ENCODE measurements at places on chromosomes 5 and 9. TPM values are rescaled to one million over a fixed set of nuclear protein-coding genes. Genes with fewer than 3 reads are reported as not detected.

PRPF4 gene
- total RNA-seq: 51.8 TPM

MARCHF6 gene
- total RNA-seq: 28.3 TPM

GLT6D1 gene
- not detected for total RNA-seq

CCDC180 gene
- total RNA-seq: 2.4 TPM

NME5 gene
- total RNA-seq: not detected

IL7R gene
- total RNA-seq: not detected

NUDT12 gene
- 15.1 TPM for total RNA-seq

SHISAL2B gene
- 5.1 TPM for total RNA-seq

PCDHAC1 gene
- 9.5 TPM for total RNA-seq

PLAC8L1 gene
- total RNA-seq: not detected

HDAC3 gene
- 105 TPM for total RNA-seq

ZNF354B gene
- total RNA-seq: 10.4 TPM

KIAA0825 gene
- 1.8 TPM for total RNA-seq

SLC22A4 gene
- total RNA-seq: not detected

PCDHGB5 gene
- not detected for total RNA-seq

CCDC112 gene
- total RNA-seq: 9.0 TPM

CSF2 gene
- total RNA-seq: not detected

DNAJB5 gene
- 24.2 TPM for total RNA-seq

GFI1B gene
- total RNA-seq: not detected

BRD3OS gene
- 32.9 TPM for total RNA-seq

GNA14 gene
- not detected for total RNA-seq

HTR1A gene
- total RNA-seq: not detected

TMEM215 gene
- not detected for total RNA-seq

CCL21 gene
- total RNA-seq: not detected

GGTA1 gene
- total RNA-seq: not detected

FAM200C gene
- 4.9 TPM for total RNA-seq

ARL14EPL gene
- total RNA-seq: not detected

ZNF879 gene
- total RNA-seq: 1.4 TPM

C1QTNF3 gene
- total RNA-seq: not detected

DCTN3 gene
- total RNA-seq: 160 TPM

IL13 gene
- not detected for total RNA-seq

CFAP157 gene
- not detected for total RNA-seq

GTF2H2 gene
- 43.3 TPM for total RNA-seq

SEMA5A gene
- 0.95 TPM for total RNA-seq

SGCD gene
- total RNA-seq: not detected

CMBL gene
- total RNA-seq: 8.3 TPM

ADRA1B gene
- 46.5 TPM for total RNA-seq

HAPLN1 gene
- 0.47 TPM for total RNA-seq

SUSD3 gene
- not detected for total RNA-seq

SV2C gene
- 0.43 TPM for total RNA-seq

OR1N1 gene
- not detected for total RNA-seq

GPR150 gene
- not detected for total RNA-seq

RNF180 gene
- total RNA-seq: not detected

SMIM3 gene
- 19.4 TPM for total RNA-seq

ELAVL2 gene
- not detected for total RNA-seq

IL5 gene
- total RNA-seq: not detected

ANKRD31 gene
- total RNA-seq: 2.8 TPM

CCDC192 gene
- total RNA-seq: not detected

AMBP gene
- not detected for total RNA-seq

SHLD3 gene
- 3.4 TPM for total RNA-seq

UNC13B gene
- 10.3 TPM for total RNA-seq

LRRTM2 gene
- not detected for total RNA-seq

LCN9 gene
- total RNA-seq: not detected

GABRB2 gene
- not detected for total RNA-seq

MIER3 gene
- total RNA-seq: 21.2 TPM

Measured in G401 (cell line).